ENCODE measurements at places on chromosomes 3 and 15. TPM values are rescaled to one million over a fixed set of nuclear protein-coding genes. Genes with fewer than 3 reads are reported as not detected.

GRCh38 chr3:185205865-185206264, 48.0 kb downstream of the EHHADH start:
- peak; percentile 88 for DNase-seq

GRCh38 chr15:67899596-67900283, 59.9 kb upstream of the RNU6-1 start:
- no peak for DNase-seq

- peak; percentile 62 for DNase-seq
These were observed 291.6 kb upstream of the VEPH1 start for GRCh38 chr3:157794771-157795170.

DNA sequence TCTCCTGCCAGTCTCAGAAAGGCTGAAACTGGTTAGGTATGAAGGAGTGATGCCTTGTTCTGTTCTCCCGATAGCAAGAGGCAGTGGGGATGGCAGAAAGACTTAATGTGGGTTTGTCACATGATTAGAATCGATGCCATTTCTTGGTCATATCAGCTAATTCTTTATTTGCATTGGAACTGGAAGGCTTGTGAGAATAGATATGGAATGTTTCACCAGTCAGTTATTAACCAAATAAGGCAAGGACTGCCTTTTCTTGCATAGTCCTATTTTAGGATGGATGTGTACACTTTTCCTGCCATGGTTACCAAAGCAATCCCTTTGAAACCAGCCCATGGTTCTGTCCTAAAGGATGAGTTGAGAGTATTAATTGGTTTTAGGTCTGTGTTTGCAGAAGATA, 33.7 kb downstream of the FILIP1L start:
- no peak for DNase-seq

GRCh38 chr3:59764171-59764570, 714.3 kb upstream of the CFAP20DC start:
- DNase-seq, result peak; percentile 30

SLC24A1 gene
- 3.8 TPM for total RNA-seq

- no peak for DNase-seq
These were observed 36.4 kb upstream of the FSTL1 start for GRCh38 chr3:120487191-120487650.

GRCh38 chr3:35596335-35596995, 42.9 kb upstream of the ARPP21 start:
- DNase-seq, result no peak
